Anterior cingulate cortex (tissue), 58 donors: ENCODE measurements at places on chromosomes 4 and X.

GRCh38 chrX:132364313-132364712, 124.5 kb downstream of the MBNL3 start:
- DNase-seq: no peak

DNA sequence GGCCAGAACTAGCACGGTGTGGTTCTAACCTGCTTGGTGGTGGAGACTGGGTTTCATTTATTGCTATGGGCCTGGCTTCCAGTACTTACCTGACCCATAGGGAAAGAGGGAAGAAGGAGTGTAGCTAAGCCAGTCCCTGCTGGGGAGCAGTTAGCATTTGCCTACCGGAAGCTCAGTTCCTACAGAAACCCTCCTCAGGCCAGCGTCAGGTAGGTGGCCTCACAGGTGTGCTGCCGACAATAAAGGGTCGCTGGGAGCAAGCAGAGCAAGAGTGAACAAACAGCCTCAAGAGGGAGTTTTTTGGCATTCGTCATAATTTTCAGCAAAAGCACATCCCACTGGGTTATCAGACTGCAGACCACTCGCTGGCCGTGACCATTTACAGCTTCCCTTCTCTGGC, 740.6 kb upstream of the TENM3 start:
- DNase-seq: no peak

- DNase-seq: no peak
These were observed 1199.1 kb downstream of the ADGRL3 start for GRCh38 chr4:62399242-62399641.

GRCh38 chrX:9635368-9635767, 130.3 kb downstream of the GPR143 start:
- DNase-seq: no peak

DNA sequence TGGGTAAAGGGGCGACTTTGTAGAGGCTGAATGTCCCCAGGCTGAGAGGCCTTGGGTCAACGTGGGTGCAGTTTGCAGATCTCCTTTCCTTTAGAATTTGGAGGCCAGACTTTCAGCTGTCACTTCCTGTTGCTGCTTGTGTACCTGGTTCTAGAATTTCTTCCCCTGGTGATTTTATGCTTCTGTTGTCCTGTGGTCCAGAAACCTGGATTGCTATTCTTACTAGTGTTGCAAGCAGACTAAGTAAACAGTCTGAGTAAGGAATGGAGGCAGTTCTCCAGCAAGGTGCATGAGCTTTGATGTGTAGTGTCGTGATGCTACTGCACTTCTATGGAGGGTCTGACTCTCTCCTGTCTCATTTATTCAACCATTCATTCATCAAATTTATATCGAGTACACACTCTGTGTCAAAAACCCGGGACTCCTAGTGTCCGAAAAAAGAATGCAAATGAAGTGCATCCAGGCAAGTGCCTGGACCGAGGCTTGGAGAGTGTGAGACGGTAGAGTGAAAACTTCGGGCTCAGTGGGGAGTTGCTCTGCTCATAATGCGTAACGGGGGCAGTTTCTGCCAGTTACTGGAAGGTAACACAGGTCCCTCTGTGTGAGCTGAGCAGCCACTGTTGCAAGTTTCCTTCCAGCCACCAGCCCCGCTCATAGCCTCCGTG, 83.3 kb downstream of the SORCS2 start:
- no peak for DNase-seq

DNA sequence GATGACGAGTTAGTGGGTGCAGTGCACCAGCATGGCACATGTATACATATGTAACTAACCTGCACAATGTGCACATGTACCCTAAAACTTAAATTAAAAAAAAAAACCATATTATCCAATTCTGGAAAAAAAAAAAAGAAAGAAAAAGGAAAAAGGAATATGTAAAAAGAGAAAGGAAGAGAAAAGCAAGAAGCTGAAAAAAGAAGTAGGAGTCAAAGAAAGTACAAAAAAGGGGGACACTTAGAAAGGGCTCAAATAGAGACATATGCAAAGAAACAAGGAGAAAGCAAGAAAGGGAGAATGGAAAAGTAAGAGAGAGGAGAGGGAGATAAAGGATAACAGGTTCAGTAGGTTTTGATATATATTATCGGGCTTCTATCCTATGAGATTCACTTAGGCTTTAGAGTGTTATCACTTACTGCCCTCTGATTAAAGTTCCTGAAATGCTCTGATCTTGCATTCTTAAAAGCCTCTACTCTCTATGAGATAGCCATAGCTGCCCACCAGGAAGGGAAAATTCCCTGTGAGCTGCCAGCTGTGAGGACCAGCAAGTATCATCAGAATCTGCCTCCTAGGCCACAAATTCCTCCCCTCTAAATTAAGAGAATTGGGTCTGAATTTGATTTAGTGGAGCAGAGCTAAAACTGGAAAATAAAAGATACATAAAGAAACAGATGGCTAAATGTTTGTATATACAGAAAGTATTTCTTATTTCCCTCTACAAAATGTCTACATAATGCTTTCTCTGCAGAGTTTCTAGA, 95.2 kb downstream of the AMMECR1 start:
- no peak for DNase-seq

DNA sequence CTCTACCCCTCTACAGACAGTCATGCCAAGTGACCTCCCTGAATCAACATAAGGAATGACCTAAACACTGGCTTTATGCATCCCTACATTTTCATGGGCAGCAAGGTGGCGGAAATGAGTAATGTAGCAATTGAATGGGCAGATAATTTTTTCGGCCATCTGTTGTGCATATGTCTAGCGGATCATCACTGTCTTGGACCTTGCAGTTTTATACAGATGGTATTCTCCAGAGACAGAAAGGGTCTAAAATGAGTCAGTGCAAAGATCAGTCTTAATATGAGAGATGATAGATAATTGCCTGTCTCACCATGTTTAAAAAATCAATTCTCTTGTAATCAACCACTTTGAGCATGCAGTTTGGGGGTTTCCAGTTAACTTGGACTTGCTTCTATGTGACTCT, 177.3 kb upstream of the DKK2 start:
- DNase-seq: no peak
